ENCODE measurements at places on chromosomes 16 and 17.

- peak; percentile 6 for DNase-seq
Measured at GRCh38 chr16:81238296-81239011, at the start of gene BCO1. Gene BCO1, plus strand, starts transcription at chr16:81238689. Its CDS starts 220 bp downstream, at chr16:81238909.

- no peak for DNase-seq
Measured at GRCh38 chr16:83681381-83681956, 126.3 kb upstream of the HSBP1 start.

GRCh38 chr16:3767333-3767986 lies 50.1 kb upstream of the TRAP1 start:
- DNase-seq, result no peak

DNA sequence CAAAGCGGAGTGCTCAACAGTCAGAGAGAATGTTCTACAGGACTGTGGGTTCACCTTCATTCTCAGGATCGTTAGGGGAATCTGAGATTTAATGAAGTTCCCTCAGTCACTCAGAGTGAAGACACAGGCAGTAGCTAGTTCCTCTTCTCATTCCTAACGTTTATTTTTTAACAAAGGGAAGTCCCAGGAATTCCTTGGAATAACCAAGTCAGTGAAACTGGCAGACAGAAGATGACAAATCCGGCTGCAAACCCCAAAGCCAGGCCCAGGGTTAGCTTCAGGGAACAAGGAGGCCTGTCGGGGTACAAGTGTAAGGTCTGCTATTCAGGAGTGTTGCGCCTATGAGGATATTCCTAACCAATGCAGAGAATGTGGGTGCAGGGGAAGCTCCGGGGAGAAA lies 42.0 kb downstream of the COTL1 start:
- no peak for DNase-seq

GRCh38 chr17:19285213-19285900 lies 48.2 kb downstream of the EPN2 start:
- DNase-seq, result no peak

- DNase-seq, result no peak
Measured at GRCh38 chr16:29809031-29809747, 2.8 kb upstream of the PRRT2 start.

DNA sequence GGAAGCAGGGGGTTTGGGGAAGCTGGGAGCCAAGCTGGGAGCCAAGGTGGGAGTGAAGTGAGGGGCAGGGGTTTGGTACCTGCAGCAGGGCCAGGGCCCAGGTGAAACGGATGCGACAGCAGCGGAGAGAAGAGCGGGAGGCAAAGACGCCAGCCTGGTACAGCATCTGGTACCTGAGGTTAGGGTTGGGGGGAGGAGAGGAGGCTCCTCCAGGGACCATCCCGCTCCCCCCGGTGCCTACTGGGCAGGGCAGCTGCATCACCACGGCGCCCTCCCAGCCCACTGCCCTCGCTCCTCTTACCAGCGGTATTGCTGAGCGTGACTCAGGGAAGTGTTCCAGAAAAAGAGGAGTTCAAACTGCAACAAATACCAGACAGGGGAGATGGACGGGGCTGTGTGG lies 9.8 kb downstream of the CLN3 start:
- DNase-seq, result no peak

DNA sequence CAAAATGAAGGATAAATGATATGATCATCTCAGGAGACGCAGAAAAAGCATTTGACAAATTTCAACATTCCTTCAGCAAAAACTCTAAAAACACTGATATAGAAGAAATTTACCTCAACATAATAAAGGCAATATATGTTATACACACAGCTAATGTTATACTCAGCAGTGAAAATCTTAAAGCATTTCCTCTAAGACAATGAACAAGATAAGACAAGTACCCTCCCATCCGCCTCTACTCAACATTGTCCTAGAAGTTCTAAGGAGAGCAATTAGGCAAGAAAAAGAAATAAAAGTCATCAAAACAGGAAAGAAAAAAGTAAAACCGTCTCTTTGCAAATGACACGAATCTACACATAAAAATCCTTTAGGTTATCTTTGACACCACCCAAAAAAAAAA lies 1432.8 kb downstream of the CDH11 start:
- no peak for DNase-seq

- DNase-seq, result no peak
Measured at GRCh38 chr16:55565086-55565485, 1.4 kb upstream of the CAPNS2 start.

DNA sequence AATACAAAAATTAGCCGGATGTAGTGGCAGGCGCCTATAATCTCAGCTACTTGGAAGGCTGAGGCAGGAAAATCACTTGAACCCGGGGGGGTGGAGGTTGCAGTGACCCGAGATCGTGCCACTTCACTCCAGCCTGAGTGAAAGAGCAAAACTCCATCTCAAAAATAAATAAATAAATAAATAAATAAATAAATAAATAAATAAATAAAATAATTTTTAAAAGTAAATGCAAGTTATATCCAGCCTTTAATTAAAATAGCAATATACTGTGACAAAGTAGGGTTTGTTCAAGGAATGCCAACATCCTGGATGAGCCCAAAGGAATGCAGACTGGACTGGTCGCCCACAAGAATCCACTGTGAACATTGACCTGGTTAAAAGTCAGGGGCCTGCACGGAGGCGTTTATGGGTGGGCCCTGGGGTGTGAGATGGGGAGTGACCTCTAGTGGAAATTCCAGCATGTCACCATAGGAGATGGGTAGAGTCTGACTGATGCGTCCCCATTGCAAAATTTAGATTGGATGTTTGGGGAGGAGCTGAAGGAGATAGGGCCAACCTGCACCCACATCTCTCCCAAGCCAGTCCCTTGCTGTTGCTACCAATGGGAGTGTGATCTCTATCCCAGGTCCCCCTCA lies 9.7 kb upstream of the PIK3R5 start:
- DNase-seq, result no peak

- DNase-seq, result no peak
Measured at GRCh38 chr16:59170099-59170712, 436.1 kb upstream of the GOT2 start.

GRCh38 chr17:41910701-41911391 lies 7.9 kb downstream of the ACLY start:
- DNase-seq, result no peak

Data from NCI-H2081 (cell line).